Stimulated activated CD4-positive, alpha-beta T cell treated with anti-CD3 and anti-CD28 coated beads, TNF-alpha, amount 100 ng/mL, for 4 hours (primary cell): ENCODE measurements at places on chromosomes 1 and 21.
A peak's percentile ranks its signal among the peaks of the same experiment; 100 is the strongest.

GRCh38 chr1:168656485-168656884 lies 72.5 kb downstream of the DPT start:
- no peak for DNase-seq

GRCh38 chr1:19735440-19736127 lies 64.1 kb downstream of the TMCO4 start:
- DNase-seq, result no peak

DNA sequence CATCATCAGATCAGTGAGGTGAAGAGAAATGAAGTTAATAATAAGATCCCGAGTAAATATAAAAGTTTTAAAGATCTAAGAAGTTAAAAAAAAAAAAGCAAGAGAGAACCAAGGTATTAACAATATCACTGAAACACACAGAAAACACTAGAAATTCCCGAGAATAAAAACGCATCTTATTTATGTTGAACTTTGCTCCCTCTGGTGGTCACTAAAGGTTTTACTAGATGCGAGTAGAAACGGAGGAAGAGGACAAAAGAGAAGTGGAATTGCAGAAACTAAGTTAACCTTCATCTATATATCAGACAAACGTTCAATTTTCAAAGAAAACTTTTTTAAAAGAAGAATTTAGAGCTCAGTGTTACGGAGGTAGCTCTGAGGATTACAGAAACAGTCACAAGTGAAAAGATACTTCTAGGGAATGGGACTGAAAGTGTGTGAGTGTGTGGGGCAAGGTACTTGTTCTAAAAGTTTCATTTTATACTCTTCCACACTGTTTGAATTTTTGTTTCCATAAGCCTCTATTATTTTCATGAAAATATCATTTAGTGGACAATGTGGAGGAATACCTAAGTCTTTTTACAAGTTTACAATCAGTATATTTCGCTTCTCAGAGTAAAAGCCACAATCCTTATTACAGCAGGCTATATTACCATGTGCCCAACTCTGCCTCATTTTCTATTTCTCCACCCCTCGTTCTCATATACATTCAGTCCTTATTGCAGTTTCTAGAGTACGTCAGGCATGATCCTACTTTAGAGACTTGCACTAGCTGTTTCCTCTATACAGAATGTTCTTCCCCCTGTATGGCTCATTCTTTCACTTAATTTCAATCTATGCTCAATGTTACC lies 19.7 kb downstream of the ACBD6 start:
- no peak for DNase-seq

DNA sequence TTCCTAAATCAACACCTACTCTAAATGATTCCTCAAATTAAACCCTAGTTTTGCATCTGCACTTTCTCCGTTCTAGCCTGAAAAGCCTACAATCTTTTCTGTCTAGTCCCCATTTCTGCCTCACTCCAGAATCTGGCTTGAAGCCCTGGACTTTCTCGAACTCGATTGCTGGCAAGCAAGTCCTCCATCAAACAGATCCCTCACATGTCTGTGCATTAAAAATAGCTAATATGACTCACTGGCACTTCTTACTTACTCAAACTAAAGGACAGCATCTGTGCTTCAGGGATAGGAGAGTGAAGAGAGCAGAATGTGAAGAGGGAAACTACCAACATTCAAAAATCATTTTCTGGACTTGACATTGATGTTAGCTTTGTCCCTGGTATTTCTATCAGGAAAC lies 51.8 kb upstream of the CXADR start:
- no peak for DNase-seq

- no peak for DNase-seq
These were observed 119.0 kb upstream of the ADGRL2 start for GRCh38 chr1:81681601-81682266.

- DNase-seq, result no peak
These were observed at the start of gene CFAP126 for GRCh38 chr1:161367684-161368400. TSS of gene CFAP126 (minus strand) at chr1:161367876. CDS start at chr1:161367868, 8 bp downstream.

DNA sequence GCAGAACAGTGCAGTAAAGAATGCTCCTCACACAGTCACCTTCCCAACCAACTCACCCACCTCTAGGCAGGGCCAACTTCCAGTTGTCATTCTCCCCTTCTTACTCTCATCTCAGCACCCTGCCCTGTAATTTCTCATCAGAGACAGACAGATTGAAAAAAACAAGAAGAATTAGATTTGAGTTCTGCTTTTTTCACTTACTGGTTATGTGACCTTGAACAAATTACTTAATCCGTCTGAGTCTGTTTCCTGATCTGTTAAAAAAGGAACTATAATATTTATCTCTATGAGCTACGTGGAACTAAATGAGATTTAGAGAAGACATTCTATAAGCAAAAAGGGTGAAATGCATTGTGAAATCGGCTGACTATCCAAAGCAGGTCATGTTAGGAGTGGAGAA lies 330.3 kb downstream of the ZNF326 start:
- no peak for DNase-seq

DNA sequence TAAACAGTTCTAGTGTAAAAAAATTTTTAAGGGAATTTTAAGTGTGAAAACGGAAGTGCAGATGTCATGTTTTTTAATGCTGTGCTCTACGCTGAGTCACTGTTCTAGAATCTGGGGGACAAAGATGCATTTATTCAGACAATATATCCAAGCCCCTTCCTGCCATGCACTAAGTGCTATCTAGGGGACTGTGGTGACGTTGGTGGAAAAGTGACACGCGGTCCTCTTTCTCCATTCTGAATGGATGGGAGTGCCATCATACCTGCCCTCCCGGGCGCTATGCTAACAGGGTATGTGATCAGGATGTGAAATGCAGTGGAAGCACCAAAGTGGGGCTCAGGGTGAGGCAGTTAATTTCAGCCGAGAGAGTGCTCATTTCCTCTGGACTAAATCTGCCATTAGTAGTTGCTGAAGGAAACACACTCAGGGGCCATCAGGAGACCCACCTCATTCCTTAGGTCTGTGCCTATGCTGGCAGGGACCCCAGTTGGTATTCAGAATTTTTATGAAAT lies 6.6 kb downstream of the C1orf226 start:
- no peak for DNase-seq

DNA sequence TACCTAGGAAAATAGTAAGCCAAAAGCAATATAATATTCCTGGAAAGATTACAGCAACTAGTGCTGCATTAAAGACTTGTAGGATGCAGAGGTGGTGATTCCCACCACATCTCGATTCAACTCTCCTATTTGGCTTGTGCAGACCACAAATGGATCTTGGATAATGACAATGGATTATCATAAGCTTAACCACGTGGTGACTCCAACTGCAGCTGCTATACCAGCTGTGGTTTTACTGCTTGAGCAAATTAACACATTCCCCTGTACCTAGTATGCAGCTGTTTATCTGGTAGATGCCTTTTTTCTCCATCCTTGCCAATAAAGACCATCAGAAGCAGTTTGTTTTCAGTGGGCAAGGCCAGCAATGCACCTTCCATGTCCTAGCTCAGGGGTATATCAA lies 542.7 kb upstream of the ADGRL4 start:
- DNase-seq, result no peak

DNA sequence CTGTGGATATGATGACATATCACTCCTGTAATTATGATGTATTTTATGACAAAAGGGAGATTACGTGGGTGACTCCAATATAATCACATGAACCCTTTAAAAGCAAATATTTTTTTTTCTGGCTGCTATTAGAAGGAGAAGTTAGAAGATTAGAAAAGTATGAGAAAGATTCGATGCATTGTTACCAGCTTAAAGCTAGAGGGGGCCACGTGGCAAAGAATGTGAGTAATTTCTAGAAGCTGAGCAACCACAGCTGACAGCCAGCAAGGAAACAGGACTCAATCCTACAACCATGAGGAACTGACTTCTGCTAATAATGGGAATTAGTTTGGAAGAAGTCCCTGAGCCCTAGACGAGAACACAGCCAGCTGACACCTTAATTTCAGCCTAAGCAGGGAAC lies 56.3 kb upstream of the C1orf87 start:
- no peak for DNase-seq

GRCh38 chr1:109191891-109192290 lies 21.8 kb upstream of the SARS1 start:
- no peak for DNase-seq

DNA sequence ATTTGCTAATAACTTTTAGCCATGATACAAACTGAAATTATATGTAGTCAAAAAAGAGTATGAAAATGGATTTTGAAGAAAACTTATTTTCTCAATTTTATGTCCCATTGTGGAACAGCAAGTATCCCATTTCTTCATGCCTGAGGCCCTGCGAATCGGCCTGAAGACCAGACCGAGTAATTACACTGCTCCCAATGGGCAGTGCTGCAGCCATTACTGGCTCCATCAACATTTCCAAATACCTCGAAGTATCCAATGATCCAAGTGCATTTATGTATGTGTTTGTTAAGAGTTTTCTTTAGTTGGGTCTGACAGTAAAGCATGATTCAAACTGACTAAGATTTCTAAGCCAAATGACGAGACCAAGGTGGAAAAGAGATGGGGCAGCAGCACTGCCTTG lies 44.4 kb downstream of the HSF2BP start:
- no peak for DNase-seq

DNA sequence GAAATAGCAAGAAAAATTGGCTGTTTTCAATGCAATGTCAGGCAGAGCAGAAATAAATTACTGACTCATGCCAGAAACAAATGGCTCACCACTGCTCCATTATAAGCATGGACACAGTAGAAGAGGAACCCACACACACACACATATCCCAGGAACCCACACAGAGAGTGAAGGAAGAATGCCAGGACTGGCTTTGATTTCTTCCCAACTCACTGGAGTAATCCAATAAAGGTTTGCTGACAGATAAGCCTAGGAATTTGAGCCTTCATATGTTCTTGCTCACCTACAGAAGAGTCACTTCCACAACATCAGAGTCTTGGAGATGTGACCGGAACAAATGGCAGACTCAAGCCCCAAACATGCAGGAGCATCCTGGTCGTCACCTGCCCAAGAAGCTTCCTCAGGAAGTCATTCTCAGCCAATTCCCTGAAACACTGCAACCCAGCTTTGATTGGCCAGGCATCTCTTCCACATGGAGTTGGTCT lies 2.2 kb downstream of the SH3BP5L start:
- DNase-seq, result no peak

DNA sequence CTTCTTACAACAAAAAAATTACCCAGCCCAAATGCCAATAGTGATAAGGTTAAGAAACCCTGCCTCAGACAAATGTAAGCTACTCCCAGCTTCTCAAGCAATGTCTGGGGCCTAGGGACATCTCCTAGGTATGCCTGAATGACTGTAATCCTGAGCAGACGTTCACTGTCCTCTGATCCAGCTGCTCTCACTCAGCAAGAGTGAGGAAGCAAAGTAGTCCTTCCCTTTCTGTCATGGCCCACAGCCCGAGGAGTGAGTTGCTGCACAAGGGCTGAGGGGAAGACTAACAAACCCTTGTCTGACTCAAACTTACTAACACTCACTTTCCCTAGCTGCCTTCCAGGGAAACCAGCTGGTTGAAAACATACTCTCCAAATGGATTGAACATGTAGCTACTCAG lies 124.9 kb upstream of the TNFSF4 start:
- no peak for DNase-seq

DNA sequence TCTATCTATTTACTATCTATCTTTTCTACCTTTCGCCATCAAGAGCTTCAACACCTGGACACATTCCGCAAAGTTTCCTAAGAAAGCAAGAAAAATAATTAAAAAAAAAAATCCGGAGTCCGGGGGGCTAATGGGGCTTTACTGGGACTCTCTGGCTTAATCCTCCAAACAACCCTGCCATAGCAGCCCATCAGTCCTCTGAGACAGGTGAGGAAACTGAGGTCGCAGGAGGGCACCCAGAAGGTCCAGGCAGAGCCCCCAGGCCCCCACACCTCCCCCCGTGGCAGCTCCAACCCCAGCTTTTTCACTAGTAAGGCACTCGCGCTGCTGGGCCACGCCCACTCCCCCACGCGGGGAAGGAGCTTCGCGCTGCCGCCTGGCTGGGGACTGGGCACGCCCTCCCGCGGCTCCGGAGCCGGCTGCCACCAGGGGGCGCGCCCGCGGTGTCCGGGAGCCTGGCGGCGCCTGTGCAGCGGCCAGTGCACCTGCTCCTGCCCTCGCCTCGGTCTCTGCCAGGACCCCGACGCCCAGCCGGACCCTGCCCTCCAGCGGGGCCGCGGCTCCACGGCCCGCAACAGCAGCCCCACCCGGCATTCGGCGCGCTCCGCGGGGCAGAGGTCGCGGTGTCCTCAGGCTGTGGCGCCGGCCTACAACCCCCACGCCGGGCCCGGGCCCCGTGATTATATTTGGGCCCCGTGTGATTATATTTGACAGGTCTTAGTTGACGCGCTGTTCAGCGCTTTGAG lies 54.1 kb upstream of the SAMD11 start:
- DNase-seq, result peak; percentile 76

DNA sequence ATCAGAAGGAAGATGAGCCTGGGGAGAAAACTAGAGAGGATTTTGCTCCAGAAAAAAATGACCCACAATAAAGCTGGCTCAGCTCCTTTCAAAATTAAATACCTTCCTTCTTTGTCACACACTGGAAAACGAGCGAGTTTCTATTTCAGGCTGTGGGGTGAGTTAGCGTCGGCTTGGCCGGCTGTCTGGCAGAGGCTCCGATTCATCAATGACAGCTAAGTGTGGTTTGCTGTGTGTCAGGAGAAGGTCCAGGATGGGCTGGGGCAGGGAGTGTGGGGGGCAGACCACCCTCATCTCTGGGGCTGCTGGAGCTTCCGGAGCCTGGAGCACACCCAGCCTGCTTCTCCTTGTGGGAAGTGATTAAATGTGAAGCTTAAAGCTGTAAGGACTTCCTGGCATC lies 120.2 kb downstream of the ETS2 start:
- DNase-seq, result no peak

DNA sequence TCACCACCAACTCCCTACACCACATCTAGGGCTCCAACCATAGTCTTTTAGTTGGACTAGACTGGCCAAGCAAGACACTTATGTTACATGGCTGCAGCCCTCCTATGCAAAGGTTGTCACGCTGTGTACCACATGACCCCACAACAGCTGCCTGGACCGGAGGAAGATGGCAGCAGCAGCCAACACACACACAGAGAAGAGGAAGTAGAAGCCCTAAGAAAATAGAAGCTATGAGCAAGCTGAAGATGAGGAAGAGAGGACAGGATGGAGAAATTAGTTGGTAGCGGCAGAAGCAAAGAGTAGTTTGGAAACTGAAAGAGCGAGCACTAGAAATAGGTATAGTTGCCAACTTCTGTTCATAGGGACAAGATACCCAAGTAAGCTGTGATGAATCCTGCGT lies 60.8 kb upstream of the RALGPS2 start:
- DNase-seq, result no peak
